ENCODE measurements at places on chromosomes 3 and 15. TPM values are rescaled to one million over a fixed set of nuclear protein-coding genes. Genes with fewer than 3 reads are reported as not detected.

DNA sequence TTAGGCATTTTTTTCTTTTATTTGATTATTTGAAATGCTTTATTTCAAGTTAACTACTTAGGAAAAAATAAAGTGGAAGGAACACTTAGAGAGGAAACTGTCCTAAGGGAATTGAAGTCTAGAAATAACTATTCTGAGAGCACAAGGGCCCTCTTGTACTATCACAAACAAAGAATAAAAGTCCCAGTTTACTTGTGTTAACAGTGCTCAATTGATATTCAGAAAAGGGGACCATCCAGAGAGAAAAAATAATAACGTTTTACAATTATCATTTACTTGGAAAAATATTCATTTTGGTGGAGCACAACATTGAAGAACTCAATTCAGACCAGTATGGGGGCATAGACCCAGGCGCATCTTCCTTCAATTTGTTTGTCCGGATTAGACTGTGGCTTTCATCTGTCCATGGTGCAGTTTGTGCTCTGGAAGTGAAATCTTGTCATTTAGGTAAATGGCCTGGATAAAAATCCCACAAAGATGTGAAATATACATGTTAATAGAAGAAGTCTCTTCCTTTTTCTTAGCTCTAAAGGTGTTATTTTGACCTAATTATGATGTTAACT, 54.5 kb upstream of the SAMMSON start:
- H3K36me3 ChIP-seq: no peaks in the 10 kb centered on the region
- H3K27ac ChIP-seq: no peak overlapping the region
- H3K4me3 ChIP-seq: no peak overlapping the region
- no peaks in the 10 kb centered on the region for H3K27me3 ChIP-seq
- DNase-seq: no peak
- H3K4me1 ChIP-seq: no peaks in the 10 kb centered on the region

DNA sequence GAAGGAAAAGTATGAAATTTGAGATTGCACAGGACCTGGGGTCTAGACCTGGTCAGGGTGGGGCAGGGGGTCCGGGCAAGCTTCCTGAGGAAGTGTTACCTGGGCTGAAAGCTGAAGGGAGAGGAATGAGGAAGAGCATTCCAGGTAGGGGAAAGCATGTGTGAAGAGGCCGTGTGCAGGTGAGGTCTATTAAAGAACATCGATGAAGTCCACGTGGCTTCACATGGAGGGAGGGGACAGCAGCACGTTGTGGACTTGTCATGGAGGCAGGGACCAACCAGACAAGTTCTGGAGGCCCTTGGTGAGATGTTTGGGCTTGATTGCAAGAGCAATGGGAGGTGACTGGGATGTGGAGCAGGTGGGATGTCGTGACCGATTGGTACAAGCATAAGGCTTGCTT, 47.1 kb downstream of the IDH2 start:
- H3K36me3 ChIP-seq: peaks cover 1% of the 10 kb centered on the region
- no peak overlapping the region for H3K27ac ChIP-seq
- no peaks in the 10 kb centered on the region for H3K27me3 ChIP-seq
- DNase-seq: no peak

DNA sequence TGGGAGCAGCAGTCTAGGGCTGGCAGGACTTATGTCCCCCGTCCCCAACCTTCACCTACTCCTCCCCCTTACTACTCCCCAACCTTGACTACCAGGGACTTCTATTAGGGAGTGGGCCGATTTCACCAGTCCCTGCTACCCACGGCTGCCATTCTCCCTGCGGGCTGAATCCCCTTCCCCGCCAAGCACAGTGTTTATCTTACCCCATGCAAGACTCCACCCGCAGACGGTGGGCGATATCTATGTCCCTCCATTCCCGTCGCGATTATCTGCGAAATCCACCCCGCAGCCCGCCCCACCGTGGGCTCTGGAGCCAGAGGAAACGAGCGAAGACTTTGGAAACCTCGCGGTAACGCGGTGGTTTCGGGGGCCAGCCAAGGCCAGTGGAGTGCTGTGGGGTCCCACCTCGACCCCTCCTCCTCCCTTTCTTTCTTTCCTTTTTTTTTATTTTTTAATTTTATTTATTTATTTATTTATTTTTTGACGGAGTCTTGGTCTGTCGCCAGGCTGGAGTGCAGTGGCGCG, 4.7 kb downstream of the ISLR2 start:
- DNase-seq: no peak
- peak overlapping the region; percentile 34 for H3K4me3 ChIP-seq
- H3K4me1 ChIP-seq: peaks cover 32% of the 10 kb centered on the region

DNA sequence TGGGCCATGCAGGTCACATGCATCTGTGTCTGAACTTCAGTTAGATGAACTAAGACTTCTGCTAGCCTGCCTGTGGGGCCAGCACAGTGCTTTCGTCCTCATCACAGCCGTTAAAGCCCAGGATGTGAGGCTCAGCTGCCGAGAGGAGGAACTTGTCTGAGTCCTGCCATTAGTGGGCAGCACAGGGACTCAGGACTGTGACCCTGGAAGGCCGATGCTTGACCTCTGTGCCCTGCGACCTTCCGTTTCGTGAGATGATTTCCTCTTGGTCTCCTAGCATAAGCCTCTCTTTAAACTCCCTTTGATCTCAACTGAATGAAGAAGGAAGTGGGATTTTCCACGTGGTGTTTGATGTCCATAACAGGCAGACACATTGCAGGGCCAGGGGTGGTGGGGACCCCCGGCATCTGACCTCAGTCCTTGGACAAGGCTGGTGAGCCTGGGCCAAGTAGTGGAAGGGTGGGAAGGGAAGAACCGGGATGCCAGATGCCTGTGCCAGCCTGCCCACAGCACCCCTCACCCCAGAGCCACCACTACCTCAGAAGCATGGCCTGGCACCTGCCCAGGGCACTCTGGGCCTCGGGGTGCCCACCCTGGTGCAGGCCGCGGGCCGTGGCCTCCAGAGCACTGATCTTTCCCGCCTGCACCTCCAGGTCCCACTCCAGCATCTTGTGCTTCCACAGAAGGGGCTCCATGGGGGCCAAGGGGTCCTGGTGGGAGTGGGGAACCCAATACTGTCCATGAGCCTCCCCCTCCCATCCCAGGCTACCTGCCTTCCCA, 21.6 kb downstream of the PLA2G4B start:
- no peak for DNase-seq
- H3K36me3 ChIP-seq: no peaks in the 10 kb centered on the region
- no peaks in the 10 kb centered on the region for H3K27me3 ChIP-seq

The CAND2 gene
- 2.5 TPM for total RNA-seq

All from activated naive CD4-positive, alpha-beta T cell treated with anti-CD3 and anti-CD28 coated beads for 36 hours (primary cell).